ENCODE measurements at places on chromosomes 4 and X.

GRCh38 chrX:369563-370101 is 17.1 kb downstream of the PPP2R3B start:
- DNase-seq = no peak

- no peak for DNase-seq
Observed at GRCh38 chr4:138062929-138063328, 179.2 kb downstream of the SLC7A11 start.

DNA sequence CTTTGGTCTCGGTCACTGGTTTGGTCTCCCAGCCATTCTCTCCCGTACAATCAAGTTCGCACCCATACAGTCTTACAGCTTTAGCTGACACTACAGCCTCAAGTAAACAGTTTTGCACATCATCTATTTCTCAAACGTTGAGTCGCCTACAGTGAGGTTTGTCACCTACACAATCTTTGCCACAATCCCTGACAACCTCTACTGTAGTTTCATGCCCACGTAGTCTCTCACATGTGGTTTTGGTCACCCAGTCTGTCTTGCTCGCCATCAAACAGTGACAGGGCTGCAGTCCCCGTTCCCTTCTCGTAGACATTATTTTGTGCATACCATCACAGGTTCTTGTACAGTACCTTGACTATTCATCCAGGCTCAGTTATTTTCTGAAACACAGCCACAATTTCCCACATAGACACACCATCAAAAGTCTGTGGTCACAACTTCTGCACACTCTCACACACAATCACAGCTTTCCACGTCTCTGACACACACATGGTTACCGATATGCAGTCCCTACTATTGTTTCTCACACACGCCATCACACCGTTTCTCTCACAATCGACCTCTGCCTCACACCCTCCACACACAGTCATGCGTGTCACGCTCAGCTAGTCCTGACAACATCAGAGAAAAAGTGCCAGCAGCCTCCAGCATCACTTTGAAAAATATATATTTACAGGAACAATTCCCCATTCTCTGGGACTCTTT is 5.3 kb upstream of the CFP start:
- no peak for DNase-seq

DNA sequence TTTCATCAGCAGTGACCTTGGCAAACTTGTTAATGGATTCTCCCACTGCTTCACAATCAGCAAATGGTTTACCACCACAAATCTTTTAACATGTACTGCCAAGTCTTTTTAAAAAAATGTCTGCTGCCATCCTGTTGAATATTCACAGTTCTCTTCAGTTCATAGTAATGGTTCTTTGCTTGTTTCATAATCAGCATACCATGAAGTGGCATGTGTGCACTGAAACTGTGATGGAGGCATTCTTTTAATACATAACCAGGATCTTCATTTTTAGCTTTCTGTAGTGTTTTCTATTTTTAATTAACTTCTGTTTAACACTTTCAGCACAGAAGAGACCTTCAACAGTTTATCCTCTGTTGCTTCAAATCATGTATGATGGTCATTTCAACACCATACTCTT is 230.1 kb upstream of the ARSJ start:
- no peak for DNase-seq

DNA sequence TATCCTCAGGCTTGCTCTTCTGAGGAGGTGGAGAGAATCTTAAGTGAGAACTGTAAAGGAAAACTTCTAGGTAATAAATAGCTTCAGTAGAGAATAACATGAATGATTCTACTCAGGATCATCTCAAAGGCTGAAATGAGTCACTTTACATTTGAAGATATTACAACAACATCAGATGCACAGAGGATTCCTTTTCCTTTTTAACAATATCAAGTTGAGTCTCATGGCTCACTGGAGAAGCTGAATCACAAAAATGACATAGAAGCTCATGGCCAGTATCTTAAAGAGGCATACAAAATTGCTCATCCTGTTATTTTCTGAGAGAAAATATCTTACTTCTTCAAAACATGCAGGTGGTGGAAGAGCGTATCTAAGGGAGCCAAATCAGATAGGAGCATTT is 72.5 kb upstream of the EMCN start:
- DNase-seq = no peak

DNA sequence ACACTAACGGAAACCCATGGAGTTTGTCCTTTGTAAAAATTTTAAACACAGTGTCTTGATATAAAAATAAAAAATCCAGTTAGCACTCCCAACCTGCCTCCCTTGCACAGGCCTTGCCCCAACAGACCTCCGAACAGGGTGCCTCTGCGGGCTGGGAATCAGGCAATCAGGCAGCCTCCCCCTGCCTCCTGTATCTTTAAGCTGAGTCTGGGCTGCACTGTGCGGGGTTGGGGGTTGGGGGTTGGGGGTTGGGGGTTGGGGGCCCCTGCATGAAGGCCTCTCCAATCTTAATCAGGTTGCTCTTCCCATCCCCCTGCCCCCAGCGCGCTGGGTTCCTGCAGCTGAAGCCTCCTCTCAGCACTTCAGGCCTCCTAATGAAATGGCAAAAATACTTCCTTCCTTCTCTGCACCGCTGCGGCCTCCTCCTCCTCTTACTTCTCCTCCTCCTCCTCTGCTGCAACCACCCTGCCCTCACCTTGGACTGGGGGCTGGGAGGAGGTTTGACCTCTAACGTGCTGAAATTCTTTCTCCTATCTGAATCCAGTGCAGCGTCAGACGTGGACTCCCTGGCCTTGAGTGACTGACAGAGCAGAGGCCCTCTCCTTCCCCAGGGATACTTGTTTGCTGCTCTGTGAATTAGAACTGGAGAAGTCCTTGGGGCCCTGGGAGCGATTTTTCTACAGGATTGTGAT is 26.6 kb downstream of the NLGN3 start:
- no peak for DNase-seq

GRCh38 chr4:26900765-26901164 is 40.1 kb downstream of the STIM2 start:
- DNase-seq = no peak

Measured in T47D (cell line).